Stomach (tissue), 19 donors: ENCODE measurements at places on chromosomes 3 and 15.

DNA sequence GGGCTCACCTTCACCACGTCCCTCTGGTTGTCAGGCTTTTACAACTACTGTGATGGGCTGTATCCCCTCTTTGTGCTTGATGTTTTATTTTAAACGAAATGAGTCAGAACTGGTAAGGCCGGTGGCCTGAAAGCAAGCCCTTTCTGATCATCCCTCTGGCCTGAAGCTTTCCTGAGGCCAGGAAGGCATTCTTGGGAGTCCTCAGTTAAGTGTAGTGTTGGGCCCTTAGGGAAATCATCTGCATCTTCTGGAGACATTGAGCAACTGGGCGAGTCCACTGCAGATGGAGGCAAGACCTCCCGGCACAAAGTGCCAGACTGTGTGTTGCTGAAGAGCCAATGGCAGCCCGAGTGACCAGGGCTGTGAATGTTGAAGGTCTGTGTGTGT lies 33.0 kb upstream of the AMOTL2 start:
- no peak for DNase-seq

DNA sequence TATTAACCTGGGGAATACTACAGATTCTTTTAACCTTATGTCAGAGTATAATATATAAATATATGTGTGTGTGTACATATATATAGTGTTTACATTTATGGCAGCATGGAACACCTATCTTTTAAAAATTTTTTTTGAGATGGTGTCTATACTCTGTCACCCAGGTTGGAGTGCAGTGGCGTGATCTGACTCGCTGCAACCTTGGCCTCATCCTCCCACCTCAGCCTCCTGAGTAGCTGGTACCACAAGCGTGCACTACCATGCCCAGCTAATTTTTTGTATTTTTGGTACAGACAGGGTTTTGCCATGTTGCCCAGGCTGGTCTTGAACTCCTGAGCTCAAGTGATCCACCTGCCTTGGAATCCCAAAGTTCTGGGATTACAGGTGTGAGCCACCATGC lies 18.5 kb upstream of the ERICH6 start:
- no peak for DNase-seq

- no peak for DNase-seq
Measured at GRCh38 chr3:146781059-146781458, 175.9 kb upstream of the PLSCR5 start.

DNA sequence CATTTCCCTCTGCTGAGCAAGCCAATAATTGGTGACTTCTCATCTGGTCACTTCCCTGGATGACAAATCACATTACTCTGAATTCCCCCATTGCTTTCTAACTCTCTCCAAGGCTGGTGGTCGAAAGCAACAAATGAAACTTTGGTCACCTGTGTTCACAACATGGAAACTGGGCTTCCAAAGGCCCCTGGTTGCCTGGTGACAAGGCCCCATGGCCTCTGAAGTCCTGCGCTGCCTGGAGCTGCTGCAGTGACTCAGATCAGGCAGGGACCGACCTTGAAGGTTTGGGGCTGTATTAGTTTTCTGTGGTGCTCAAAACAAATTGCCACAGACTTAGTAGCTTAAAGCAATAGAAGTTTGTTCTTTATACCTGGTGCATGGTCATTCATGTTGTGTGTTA lies 345.3 kb downstream of the WDR72 start:
- no peak for DNase-seq

- DNase-seq = no peak
Measured at GRCh38 chr3:29557186-29557585, 276.3 kb downstream of the RBMS3 start.

DNA sequence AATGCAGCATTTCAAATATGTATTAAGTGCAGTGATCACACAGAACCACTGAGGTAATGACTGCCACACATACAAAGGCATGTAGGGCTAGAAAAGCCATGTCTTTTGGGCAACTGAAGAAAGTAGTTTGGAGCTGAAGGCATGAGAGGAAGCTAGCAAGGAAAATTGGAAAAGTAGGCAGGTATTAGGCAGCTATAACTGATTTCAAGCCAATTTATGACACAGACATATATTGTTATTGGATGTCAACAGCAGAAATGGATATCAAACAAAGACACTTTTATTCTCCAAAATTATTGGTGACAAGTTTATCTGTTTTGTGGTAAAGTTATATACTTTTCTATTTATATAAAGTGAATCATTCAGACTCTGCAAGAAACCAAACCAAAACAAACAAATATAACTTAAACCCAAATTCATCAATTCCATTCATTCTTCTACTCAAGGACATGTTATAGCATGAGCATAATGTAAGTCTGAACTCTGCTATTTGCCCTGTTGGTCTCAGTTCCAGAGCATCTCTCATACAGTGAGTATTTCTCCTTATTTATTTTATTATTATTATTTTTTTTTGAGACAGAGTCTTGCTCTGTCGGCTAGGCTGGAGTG lies 307.4 kb upstream of the COL8A1 start:
- DNase-seq = no peak

DNA sequence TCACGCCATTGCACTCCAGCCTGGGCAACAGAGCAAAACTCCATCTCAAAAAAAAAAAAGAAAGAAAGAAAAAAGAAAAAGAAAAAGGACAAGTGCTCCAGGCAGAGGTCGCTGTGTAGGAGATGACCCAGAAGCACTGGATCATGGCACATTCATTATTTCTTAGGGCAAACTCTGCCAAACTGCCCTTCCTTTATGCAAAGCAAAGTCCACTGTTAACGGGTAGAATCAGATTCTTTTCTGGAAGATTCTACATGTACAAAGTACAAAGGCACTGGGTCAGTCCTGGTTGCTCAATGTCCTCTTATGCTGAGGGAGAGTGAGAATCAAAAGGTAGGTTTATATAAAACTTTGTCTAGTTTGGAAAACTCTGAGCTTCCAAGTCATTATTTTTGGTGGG lies 144.9 kb downstream of the FEZF2 start:
- DNase-seq = no peak

DNA sequence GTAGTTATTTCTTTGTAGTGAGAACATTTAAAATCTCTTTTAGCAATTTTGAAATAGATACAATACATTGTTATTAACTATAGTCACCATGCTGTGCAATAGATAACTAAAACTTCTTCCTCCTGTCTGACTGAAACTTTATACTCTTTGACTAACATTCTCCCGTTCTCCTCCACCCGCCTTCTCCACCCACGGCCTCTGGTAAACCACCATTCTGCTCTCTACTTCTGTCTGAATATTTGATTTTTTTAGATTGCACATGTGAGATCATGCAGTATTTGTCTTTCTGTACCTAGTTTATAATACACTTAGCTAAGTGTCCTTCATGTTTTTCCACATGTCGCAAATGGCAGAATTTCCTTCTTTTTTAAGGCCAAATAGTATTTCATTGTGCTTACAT lies 72.8 kb upstream of the RBM5 start:
- no peak for DNase-seq

- DNase-seq = no peak
Measured at GRCh38 chr15:70318594-70319465, 221.1 kb upstream of the TLE3 start.

DNA sequence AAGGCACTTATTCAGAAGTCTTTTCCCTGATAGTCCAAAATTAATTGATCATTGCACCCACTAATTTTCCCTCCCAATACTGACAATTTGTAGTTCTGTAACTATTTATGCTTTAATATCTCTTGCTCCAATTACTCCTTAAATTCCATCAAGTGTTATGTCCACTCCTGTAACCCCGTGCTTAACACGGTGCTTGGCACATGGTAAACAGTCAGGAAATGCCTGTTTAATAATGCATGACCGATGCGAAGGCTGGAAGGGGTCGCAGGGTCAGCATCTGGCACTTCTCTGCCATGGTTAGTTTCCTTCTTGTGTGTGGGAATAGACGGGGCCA lies 553 bp upstream of the SEC22A start:
- no peak for DNase-seq

DNA sequence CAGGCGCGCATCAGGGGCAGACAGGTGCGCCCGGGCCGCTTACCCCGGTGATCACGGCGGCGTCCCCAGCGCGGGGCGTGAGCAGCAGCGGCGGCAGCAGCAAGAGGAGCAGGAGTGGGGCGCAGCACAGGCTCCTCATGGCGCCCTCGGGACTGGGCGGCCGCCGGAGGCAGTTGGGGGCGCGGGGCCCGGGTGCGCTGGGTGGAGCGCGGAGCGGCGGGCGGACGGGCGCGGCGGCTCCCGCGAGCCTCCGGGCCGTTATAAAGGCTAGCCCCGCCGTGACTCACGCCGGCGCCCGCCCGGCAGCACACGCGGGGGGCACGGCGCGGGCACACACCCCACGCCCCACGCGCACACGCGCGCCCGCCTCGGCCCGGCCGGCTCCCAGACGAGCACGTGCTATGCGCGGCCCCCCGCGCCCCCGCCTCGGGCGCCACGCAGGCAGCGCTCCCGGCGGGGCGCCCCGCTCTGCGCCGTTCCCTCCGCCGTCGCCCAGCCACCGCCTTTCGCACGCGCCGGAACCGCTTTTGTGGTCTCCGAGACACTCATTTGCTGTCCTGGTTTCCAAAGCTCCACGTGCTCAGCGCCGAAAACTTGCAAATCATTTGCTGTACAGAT lies at the start of gene PROK2:
TSS of gene PROK2 (minus strand) at position 235 of the 618 bp plus-strand sequence. CDS start at position 139, 96 bp downstream.
- DNase-seq = peak; percentile 62

- DNase-seq = peak; percentile 50
Measured at GRCh38 chr3:45966371-45966791, 23.1 kb downstream of the CXCR6 start.

- DNase-seq = no peak
Measured at GRCh38 chr3:150372722-150373121, 35.4 kb upstream of the TSC22D2 start.

GRCh38 chr3:37579181-37579580 lies 282.5 kb upstream of the CTDSPL start:
- no peak for DNase-seq

DNA sequence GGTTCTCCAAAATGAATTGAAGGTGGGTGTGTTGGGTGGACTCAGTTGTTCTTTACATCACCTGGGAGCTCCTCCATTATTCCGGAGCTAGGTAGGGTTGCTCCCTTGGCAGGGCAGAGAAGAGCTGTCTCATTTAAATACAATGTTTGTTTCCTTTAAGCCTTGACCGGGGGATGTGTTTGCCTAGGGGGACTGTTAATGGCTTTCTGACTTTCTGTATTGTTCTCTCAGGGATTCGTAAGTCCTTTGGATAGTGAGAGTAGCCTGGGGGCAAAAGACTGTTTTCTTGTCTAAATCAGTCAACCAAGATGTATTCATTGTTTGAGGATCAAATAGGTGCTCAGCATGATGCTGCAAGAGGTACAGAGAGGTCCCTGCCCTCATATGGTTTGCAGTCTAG lies 71.1 kb downstream of the CDAN1 start:
- DNase-seq = no peak

GRCh38 chr3:22542311-22542710 lies 660.8 kb upstream of the UBE2E2 start:
- DNase-seq = no peak

DNA sequence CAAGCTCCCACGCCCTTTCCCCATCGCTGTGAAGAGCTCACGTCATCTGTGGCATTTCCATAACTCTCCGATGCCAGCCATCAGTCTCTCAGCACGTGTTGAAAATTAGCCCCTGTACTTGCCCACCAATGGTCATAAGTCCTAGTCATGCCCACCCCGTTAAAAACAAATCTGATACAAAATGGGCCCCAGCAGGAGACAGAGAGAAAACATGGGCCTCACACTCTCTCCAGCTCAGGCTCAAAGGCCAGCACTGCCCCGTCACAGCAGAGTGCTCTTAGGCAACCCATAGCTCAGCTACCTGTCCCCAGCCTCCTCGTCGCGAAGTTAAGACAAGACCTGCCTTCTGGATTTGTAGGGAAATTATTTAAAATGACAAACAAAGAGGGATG lies 5.2 kb downstream of the GOLGA8B start:
- no peak for DNase-seq

DNA sequence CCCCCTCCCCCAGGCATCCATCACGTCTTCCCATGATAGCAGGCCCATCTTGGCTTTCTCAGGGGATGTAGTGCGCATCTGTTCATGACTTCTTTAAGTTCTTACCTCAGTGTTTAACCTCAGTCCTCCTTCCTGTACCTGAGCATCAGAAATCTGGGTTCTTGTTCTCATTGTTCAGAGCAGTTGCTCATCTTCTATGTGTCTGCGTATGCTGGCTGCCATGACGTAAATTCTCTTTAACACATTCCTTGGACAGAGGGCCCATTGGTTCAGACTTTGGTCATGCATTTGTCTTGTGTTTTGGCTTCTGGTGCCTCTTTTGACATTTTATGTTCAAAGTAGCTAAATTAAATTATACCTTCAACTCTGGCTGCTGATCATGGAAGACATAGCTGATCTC lies 227.3 kb downstream of the CACNA2D3 start:
- DNase-seq = no peak

GRCh38 chr3:170331143-170331542 lies 26.4 kb upstream of the SKIL start:
- peak; percentile 90 for DNase-seq

DNA sequence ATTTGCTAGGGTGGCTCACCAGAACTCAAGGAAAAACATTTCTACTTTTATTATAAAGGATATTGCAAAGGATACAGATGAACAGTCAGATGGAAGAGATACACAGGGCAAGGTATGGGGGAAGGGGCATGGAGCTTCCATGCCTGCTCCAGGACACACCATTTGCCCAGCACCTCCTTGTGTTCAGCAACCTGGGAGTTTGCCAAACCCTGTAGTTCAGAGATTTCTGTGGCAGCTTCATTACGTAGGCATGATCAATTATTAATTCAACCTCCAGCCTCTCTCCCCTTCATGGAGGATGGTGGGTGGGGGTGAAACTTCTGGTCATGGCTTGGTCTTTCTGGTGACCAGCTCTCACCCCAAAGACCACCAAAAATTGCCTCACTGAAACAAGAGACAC lies 353.9 kb upstream of the THBS1 start:
- no peak for DNase-seq

DNA sequence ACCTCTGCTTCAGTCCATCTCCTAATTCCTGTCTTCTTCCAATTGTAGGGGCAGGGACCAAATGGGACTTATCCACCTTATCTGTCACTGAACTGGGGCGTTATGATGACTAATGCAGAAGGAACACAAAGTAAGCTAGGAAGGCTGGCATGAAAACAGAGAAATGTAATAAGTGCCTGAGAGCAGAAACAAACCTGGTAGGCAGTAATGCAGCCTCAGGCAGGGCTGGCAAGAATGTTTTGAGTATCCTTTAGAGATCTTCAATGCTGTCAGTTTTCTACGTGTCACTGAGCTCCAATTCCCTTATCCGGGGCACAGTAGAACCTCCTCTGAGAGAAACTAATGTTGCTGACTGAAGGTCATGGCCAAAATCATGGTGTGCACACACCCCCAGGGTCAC lies 246.2 kb upstream of the TBL1XR1 start:
- DNase-seq = peak; percentile 62

GRCh38 chr3:63912768-63913588 lies 795 bp upstream of the SCAANT1 start:
- DNase-seq = peak; percentile 91

DNA sequence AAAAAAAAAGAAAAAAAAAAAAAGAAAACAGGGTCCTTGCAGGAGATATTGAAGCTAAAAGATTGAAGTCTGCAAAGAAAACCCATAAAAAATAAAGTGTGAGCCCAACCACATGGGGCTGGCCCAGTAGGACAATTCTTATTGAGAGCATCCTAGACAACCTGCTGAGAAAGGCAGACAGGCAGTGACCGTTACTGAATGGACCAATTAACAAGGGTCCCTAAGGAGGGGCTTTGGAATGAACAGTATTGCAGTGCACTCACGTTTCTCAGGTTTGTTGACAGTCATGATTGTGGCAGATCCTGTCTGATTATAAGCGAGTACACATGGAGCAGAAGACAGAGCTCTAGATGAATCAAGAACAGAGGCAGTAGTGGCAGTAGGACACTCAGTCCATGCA lies 168.6 kb downstream of the LSAMP start:
- no peak for DNase-seq

GRCh38 chr3:194070220-194070633 lies 65.7 kb upstream of the HES1 start:
- DNase-seq = no peak

- DNase-seq = no peak
Measured at GRCh38 chr15:89803941-89804800, 10.5 kb downstream of the ANPEP start.
